ENCODE measurements at places on chromosomes 12 and 14.

- DNase-seq, result no peak
Measured at GRCh38 chr14:29220072-29220471, 453.5 kb downstream of the FOXG1 start.

DNA sequence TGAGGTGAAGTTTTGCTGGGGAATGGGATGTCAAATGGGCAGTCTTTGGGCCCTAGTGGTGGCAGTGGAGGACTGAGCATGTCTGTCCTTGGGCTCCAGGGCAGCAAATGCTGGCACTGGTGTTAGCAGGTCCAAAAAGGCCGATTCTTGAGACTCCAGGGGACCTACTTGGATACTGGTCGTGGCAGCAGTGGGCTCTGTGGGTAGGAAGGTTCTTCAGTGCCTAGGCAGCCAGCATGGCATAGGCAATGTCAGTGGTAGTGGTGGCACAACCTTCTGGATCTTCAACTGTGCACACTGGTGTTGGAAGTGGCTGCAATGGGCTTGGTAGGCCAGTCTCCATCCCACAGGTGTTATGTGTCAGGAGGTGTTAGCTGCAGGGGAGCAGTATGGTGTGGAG, 334.7 kb upstream of the KITLG start:
- no peak for DNase-seq

DNA sequence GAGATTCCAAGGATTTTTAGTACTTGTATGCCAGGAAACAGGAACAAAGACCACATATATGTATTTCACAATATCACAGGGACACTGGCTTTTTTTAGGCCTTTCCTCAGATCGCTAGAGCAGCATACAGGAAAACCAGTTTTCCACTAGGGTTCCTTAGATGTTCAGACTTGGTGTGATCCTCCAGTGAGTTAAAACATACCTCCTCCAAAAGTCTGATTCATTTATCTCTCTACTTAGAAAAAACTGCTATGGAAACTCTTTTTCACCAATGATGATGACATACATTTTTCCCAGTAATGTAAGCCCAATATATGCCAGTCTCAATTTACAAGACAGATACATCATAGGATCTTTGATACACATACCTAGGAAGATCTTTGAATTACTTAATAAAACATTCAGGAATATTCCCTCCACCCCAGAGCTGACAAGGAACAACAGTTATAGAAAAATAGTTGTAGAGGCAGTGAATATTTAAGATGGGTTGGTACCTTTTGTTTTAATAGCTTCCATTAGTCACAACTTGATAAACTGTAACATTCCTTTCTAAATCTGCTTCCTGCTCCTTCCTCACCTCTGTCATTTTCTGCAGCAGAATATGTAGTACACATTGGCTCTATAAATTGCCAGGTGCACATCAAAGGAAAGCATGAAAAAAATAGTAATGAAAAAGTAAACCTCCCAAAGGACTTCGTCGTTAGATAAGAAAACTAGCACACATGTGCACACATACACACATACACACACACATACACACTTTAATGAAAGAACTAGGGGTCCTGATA, 27.5 kb downstream of the BCAT1 start:
- DNase-seq, result no peak

DNA sequence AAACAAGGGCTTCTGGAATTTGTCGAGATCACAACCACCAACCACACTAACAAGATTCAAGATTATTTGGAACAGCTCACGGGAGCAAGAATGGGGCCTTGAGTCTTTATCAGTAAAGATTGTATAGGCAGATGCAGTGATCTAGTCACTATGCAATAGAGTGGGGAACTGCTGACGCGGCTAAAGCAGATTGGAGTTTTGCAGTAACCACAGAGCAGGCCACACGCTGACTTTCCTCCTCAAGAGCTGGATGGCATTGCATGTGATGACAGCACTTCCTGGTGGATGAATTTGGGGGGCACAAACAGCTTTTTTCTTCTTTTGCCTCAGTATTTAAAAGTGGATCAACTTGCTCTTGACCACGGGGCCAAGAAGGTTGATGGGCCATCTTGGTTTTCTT, 46.0 kb downstream of the KCNK13 start:
- DNase-seq, result no peak

Data from COLO829 (cell line).